Kidney capillary endothelial cell (primary cell): ENCODE measurements at places on chromosomes 3 and 15.

DNA sequence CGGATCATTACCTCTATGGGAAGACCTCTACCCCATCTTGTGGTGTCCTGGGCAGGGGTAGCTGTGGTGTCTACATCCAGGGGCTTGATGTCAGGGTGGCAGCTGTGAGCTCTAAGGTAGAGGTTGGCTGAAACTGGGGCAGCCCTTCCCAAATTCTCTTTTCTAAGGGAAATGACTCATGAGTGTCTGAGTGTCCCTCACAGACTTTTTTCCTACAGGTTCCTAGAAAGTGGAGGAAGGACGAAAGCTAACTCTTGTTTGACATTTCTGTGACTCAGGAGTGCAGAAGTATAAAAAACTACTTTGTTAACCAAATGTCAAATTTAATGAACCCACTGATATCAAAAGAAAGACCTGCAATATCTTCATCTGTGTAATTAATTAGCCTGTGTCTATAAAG is 481.5 kb downstream of the PDCD6IP start:
- DNase-seq, result no peak

- no peak for DNase-seq
These were observed 2.5 kb downstream of the MYH15 start for GRCh38 chr3:108507902-108508301.

DNA sequence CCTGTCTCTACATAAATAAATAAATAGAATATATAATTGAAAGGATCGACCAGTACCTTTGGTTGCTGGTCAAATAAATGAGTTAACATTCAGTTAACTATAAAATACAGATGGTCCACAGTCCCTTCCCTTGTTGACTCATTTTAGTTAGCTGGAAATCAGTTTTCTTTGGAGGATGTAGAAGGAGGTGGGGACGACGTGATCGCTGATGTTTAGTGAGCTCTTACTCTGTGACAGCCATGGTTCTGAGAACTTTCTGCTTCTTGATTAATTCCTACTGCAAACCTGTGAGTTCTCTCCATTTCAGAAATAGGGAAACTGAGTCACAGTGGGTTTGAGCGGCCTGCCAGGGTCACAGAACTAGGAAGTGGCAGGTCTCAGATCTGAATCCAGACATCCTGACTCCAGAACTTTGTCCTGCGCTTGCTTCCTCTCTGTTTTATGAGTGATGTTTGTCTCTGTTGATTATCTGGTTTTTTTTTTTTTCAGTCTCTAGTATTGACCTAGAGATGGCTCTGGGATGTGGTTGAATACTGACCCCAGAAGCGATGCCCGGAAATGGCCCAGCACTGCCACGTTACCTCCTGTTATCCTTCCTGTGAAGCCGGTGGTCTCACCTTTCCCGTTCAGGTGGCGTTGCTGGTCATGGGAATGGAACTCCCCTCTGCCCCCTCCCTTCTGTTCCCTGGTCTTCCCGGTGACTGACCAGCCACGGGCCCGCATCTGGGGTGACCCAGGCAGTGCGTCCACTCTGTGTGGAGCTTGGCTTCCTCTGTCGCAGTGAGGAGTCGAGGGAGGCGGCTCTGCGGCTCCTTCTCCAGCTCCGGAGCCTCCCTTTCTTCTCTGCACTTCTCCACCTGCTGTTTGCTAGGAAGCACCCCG is 18.2 kb downstream of the SYNM start:
- peak; percentile 24 for DNase-seq

GRCh38 chr3:55774856-55775255 is 287.8 kb upstream of the WNT5A start:
- DNase-seq, result no peak

DNA sequence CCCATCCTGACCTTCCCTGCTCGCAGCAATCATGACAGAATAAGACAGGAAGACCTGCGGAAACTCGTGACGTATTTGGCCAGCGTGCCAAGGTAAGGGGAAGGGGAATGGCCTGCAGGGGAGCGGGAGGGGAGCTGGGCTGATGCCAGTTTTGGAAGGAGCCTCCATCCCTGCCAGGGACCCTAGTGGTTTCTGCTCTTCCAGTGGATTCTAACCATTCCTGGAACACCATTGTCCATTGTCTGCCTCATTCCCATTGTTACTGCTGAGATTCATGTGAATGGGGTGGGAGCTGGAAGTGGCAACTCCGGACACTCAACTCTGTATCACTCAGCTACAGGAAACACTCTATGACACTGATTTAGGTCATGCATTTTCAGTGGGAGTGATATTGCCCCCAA is 242.9 kb upstream of the ROPN1 start:
- DNase-seq, result peak; percentile 92

DNA sequence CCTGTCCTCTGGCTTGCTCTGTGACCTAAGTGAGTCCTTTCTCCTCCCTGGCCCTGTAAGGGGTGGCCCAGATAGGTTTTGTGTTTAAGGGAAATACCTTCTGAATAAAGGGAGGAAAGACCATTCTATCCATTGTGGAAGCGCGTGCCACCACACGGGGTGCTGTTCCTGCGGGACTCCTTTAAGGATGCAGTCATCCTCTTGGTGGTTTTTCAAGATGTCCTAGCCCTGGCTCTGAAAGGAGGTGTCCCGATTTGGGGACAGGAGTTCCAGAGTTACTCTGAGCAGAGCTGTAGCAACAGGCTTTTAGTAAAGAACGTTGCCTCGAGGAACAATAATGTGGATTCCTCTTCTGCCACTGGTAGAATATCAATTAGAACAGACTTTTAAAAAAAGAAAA is 9.6 kb downstream of the SLC6A6 start:
- no peak for DNase-seq

DNA sequence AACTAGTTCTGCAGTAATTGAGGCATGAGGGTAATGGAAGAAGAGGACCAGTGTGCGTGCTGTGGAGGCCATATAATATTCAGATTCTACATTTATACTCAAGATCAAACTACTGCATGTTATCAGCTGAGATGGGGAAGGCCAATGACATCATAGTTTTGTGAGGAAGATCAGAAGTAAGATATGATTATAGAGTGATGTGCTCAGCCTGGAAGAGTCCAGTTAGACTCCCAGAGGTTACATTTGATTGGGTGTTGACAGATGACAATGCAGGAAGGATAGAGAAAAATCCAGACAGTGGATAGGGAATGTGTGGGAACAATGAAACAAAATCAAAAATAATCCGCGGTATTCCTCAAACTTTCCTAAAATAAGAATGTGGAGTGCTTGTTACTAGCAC is 35.4 kb downstream of the GOLIM4 start:
- DNase-seq, result no peak

DNA sequence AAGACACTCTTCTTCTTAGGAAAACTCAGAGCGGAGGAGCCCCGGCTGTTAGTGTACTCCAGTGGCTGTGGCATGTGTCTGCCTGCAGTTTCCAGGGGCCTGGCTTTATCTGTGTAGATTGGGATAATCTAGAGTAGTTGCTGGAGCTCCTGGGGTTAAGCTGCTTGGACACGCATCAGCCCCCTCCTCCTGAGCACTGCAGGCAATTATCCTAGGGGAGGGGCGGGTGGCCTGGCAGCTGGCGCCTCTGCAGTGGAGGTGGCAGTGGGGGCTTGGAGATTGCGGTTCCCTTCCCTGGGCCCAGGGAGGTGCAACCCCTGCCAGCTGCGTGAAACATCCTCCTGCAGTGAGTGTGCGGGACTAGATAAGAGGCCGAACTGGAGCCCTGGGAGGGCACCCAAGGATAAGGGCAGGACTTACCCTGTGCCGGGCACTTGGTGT is 68.2 kb downstream of the EFCAB12 start:
- no peak for DNase-seq
